ENCODE measurements at places on chromosomes 3 and 15. TPM values are rescaled to one million over a fixed set of nuclear protein-coding genes. Genes with fewer than 3 reads are reported as not detected.

Gene FAM107A
- total RNA-seq = not detected

Gene KLHL18
- total RNA-seq = 11.5 TPM

Gene LYSMD4
- total RNA-seq = 21.0 TPM

Gene SCN11A
- total RNA-seq = not detected

Gene PTH1R
- total RNA-seq = not detected

Gene SORD
- total RNA-seq = 207 TPM

Gene CDCP1
- 13.6 TPM for total RNA-seq

Gene DBR1
- 10.9 TPM for total RNA-seq

Gene GPR176
- total RNA-seq = 1.7 TPM

Gene ARL8B
- 18.3 TPM for total RNA-seq

Gene FES
- total RNA-seq = 0.31 TPM

Gene FSD2
- total RNA-seq = not detected

Gene TMC3
- total RNA-seq = not detected

Gene CHRNA5
- 14.3 TPM for total RNA-seq

Gene AADACL2
- total RNA-seq = not detected

Gene THPO
- 0.56 TPM for total RNA-seq

Gene ITIH3
- not detected for total RNA-seq

Gene LAMB2
- total RNA-seq = 56.8 TPM

Gene SLC24A5
- total RNA-seq = not detected

Gene FEZF2
- total RNA-seq = not detected

Measured in HT-29 (cell line).